ENCODE measurements at places on chromosomes 1 and 21. TPM values are rescaled to one million over a fixed set of nuclear protein-coding genes. Genes with fewer than 3 reads are reported as not detected.
A peak's percentile ranks its signal among the peaks of the same experiment; 100 is the strongest.

Gene OR10Z1
- total RNA-seq, result not detected

DNA sequence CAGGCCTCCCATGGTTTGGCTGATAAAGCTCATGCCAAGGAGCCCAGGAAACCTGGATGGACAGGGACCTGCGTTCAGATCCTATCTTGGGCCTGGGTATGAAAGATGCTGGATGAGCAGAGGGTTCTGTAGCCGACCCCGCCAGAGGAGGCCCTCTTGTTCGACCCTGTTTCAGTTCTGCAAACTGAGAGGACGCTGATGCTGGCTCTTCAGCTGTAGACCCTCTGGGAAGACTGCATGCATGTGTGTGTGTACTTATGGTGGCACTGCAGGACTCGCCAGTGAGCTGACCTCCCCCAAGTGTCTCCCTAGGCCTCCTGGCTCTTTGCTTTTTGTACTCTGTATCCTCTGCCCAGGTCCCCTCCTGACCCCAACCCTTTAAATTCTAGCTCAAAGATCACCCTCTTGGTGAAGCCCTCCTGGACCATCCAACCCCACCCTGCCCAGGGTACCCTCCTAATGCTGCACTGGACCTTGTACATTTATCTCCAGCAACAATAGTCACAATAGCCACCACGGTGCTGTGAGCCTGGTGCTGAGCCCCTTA, 1.6 kb downstream of the EPS8L3 start:
- no peak for DNase-seq

Gene TFF3
- total RNA-seq, result 3.2 TPM

DNA sequence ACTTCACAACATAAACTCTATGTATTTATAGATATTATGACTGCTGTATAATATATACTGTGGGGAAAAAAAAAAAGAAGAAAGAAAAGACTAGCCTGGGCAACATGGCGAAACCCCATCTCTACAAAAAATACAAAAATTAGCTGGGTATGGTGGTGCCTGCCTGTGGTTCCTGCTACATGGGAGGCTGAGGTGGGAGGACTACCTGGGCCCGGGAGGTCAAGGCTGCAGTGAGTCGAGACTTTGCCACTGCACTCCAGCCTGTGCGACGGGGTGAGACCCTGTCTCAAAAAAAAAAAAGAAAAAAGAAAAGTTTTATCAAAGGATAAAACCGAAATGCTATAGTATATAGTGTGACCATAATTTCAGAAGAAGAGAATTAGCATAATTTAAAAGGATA, 2.7 kb downstream of the EXOC8 start:
- no peak for DNase-seq

Gene PTBP2
- total RNA-seq, result 33.0 TPM

- no peak for DNase-seq
These were observed 15.6 kb downstream of the RPS27 start for GRCh38 chr1:154006136-154006535.

- no peak for DNase-seq
These were observed 77.6 kb downstream of the PGBD5 start for GRCh38 chr1:230348386-230349019.

GRCh38 chr21:33811167-33812010, 104.2 kb downstream of the ATP5PO start:
- DNase-seq, result no peak

DNA sequence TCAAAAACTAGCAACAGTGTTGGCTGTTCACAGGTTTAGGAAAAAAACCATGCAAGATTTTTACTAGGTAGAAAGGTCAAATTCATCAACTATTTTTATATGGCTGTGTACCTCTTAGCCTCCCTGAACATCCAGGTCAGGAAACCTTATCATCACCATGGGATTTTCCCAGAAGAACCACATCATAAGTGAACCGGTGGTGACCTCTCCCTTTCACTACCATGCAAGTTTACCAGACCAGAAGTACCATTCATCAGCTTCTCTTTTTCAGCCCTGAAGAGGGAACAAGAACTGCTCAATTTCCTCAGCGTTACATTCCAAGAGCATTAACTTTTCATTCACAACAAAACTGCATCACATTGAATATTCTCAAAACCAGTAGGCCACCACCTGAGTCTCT, 5.9 kb downstream of the SSBP3 start:
- DNase-seq, result no peak

DNA sequence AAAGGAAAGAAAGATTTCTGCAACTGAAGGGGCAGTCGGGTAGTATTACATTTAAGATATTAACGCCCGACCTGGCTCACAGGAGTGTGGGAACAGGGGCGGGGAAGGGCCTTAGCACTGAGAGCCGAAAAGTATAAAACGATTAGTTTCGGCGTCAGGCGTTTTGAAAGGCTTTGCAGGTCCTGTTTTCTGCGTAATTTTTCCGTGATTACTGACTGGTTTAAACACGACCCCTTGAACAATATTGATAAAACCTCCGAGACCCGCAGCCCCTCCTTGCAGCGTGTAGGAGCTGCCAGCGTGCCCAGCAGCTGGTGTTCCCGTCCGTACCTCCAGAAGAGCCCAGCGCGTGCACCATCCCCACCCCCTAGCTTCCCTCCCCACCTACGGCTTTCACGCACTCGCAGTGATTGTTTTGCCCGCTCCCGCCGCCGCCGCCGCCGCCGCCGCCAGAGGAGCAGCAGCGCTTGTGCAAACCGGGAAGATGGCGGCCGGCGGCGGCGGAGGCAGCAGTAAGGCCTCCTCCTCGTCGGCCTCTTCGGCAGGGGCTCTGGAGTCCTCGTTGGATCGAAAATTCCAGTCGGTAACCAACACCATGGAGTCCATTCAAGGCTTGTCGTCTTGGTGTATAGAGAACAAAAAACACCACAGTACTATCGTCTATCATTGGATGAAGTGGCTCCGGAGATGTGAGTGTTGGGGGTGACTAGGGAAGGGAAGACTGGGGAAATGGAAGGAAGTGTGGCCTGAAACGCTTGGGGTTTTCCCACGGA, 470 bp downstream of the RPRD2 start:
- peak; percentile 15 for DNase-seq

Gene ARPC5
- total RNA-seq, result 102 TPM

Gene S100A8
- total RNA-seq, result 95.4 TPM

- DNase-seq, result no peak
These were observed 55.8 kb downstream of the DYRK1A start for GRCh38 chr21:37422382-37422781.

Gene TAS1R1
- not detected for total RNA-seq

Gene KRTAP13-2
- not detected for total RNA-seq

GRCh38 chr1:36523230-36523495, 40.5 kb upstream of the CSF3R start:
- DNase-seq, result no peak

DNA sequence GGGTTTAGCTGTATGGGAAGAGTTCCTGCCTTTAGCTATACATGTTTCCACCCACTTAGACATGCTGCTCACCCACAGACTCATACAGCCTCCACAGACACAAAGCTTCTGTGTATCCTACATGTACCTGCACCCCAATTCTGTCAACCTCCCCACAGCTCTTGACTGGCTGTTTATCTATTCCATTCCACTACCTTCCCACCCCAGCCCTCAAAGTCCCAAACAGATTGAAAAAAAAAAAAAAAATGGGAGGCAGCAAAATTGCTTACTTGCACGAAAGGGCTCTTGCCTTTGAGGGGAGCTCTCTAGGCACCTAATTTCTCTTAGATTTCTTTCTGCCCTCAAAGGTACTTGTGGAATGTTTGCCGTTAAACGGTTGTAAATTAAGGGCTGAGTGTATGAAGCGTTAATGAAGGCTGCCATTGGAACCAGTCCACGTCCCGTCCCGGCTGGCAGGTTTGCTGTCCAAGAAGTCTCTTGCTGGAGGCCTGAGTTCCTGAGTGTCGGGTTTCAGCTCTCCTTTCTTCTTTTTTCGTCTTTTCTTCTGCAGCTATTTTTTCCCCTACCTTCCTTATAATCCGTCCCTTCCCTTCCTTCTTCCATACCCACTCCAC, 43.6 kb downstream of the PBX1 start:
- DNase-seq, result no peak

DNA sequence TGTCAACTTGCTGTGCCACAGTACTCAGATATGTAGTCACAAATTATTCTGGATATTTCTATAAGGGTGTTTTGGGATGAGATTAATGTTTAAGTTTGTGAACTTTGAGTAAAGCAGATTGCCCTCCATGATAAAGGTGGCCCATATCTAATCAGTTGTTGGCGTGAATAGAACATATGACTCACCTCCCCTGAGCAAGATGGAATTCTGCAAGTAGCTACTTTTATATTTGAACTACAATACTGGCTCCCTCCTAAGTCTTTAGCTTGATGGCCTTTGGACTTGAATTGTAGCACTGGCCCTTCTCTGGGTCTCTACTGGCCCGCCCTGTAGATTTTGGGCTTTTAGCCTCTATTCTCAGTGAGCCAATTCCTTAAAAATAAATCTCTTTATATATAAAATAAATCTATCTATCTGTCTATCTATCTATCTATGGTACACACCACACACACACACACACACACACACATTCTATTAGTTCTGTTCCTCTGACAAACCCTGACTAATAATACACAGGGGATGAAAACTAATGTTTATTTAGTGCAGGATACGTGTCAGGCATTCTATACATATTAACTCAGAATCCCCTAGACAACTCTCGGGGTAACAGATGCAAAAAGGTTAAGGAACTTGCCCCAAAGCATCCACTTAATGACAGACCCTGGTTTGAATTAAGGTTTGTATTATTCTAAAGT, 37.9 kb upstream of the PDC start:
- no peak for DNase-seq

Gene DCAF6
- 76.7 TPM for total RNA-seq

DNA sequence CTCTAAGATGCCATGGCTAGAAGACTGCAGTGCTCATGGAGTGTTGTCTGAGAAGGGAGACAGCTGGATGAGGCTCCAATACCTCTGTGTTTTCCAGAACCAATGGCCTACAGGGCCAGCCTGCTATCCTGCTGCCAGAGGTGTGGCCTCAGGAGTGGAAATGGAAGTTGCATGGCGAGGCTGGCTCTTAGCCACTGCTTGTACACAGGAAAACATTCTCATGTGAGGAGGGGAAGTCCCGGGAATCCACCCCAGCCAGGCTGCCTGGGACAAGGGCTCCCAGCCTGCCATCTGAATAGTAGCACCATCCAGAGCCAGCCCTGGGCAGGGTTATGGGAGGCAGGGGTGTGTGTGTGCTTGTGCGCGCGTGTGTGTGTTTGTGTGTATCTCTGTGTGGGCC, 56.5 kb downstream of the SDC3 start:
- no peak for DNase-seq

DNA sequence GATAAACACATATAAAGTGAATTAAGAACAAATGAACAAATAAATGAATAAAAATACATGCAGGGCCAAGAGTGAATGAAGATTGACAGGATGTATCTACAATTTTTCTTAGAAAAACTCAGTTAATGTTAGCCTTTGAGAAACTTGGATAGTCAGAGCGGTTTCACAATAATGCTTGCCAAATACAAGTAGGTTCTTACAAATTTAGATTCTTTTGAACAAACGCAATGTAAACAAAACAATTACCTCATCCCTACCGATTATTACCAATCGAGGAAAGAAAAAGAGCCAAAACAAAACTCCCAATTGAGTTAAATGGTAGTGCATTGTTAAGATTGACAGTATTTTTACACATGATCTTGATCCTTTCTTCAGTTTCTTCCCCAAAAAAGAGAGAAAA, 176.9 kb upstream of the DEPDC1 start:
- no peak for DNase-seq

DNA sequence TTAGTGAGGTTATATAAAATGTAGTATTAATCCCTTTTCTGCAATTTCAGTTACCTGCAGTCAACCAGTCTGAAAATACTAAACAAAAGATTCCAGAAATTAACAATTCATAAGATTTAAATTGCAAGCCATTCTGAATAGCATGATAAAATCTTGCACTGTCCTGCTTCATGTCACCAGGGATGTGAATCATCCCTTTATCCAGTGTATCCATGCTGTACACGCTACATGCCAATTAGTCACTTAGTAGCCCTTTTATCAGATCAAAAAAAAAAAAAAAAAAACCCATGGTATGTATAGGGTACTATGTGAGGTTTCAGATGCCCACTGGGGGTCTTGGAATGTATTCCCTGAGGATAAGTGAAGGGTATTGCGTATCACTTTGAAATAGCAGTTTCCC, 191.3 kb upstream of the HP1BP3 start:
- DNase-seq, result no peak

DNA sequence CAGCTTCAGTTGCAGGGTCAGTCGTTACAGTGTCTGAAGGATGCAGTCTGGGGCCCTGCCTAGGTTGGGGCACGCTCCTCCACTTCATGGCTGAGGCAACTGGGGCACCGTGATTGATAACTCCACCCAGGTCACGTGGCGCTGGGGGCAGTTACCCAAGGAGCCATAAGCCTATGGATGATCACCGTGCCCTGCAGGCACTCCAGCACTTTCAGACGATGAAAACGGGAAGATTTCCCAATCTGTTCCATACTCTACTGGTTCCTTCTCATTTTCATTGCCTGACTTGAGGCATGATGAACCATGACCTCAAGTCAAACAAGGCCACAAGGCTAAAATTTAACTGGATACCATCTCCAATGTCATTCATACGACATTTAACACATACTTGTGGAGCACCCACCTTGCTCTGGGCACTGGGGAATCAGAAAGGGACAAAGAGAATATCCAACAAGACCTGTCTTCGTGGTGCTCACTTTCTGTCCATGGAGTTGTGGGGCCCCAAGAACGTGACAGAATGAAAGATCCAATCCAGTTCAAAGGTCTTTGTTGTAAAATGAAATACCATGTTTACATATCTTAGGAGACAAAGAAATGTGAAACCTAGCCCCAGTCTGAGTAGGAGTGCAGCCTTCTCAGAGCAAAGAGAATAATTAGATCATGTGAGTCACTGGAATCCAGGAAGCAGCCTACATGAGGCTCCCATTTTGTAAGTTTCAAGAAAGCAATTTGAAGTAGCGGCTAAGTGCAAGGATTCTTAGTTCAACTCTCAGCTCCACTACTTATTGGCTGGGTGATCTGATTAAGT, 39.4 kb upstream of the SPOCD1 start:
- no peak for DNase-seq

- DNase-seq, result no peak
These were observed 40.6 kb upstream of the RABGAP1L start for GRCh38 chr1:174118751-174119150.

GRCh38 chr1:24195874-24196273, 8.8 kb upstream of the IFNLR1 start:
- DNase-seq, result no peak

DNA sequence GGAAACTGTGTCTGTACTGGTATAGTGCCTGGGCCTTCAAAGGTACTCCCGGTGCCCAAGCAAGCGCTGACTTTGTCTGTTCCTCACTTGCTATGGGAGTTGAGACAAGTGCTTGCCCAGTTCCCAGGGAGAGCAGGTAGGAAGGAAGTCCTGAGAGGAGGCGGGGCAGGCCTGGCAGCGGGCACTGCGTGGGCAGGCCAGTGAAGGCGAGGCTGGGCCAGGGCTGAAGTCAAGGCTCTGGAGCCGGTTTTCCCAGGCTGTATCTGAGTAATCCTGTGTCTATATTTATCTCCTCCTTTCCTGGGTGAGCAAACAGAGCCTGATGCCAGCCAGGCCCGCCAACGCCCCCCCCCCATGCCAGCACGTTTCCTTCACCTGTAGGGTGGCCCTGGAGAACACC, 15.9 kb upstream of the EDN2 start:
- peak; percentile 47 for DNase-seq
